ENCODE measurements at places on chromosomes 6 and 20.

- DNase-seq = no peak
Measured at GRCh38 chr20:63664861-63665594, 6.9 kb downstream of the RTEL1 start.

- no peak for DNase-seq
Measured at GRCh38 chr6:63352544-63353285, 32.9 kb upstream of the LGSN start.

- no peak for DNase-seq
Measured at GRCh38 chr6:113246186-113246585, 611.0 kb upstream of the MARCKS start.

- no peak for DNase-seq
Measured at GRCh38 chr20:60506061-60506460, 547.8 kb downstream of the CDH26 start.

DNA sequence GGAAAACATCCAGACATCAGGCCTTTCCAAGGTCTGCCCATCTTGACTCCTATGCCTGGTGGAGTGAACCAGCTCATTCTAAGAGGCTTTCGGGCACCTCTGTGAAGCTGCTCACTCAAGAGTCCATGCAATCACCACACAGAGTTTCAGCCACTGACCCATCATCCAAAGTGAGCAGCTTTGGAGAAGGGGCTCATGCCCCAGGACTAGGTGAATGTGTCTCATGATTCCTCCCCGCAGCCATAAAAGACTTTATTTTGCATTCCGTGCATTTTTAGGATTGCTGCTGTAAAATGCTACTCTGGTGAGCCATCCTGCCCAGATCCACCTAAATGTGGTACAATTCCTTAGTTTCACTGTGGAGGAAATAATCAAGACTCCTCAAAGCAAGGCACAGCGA lies 44.5 kb upstream of the EZR start:
- DNase-seq = no peak

GRCh38 chr20:46139266-46139889 lies 21.3 kb downstream of the CD40 start:
- DNase-seq = no peak

GRCh38 chr6:153160221-153160620 lies 29.1 kb upstream of the RGS17 start:
- no peak for DNase-seq

DNA sequence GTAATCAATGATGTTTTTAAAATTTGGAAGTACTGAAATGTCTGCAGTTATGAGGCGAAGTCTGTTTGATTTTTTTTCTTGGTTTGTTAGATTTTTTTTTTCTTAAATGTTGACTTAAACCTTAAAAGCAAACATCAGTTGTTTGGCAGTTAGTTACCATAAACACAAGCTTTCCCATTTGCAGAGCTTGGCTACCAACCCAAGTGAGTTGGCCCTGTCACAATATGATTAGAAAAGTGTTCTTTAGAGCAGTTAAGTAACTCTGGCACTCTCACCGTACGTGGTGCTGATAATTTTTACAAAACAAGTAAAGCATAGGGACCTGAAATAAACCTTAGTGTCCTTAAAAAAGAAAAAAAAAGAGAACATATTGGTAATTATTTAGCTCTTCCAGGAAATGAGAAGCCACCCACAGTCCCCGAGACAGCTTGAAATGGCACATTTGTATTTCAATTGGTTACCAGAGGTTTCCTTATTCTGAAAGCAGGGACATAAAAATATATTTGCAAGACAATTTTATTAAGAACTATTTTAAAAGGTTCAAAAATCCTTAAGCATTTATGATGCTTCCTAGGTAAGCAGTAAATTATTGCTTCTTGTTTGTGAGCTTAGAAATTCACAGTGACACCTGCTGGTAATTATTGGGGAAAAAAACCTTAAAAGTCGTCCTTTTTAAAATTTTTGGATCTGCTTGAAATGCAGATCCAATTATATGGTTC lies 3.9 kb downstream of the HEY2 start:
- no peak for DNase-seq

- no peak for DNase-seq
Measured at GRCh38 chr6:53299331-53300005, 49.3 kb downstream of the ELOVL5 start.

GRCh38 chr6:158544428-158544827 lies 15.5 kb upstream of the TMEM181 start:
- DNase-seq = no peak

GRCh38 chr20:52105442-52106422 lies 85.8 kb downstream of the ZFP64 start:
- no peak for DNase-seq

DNA sequence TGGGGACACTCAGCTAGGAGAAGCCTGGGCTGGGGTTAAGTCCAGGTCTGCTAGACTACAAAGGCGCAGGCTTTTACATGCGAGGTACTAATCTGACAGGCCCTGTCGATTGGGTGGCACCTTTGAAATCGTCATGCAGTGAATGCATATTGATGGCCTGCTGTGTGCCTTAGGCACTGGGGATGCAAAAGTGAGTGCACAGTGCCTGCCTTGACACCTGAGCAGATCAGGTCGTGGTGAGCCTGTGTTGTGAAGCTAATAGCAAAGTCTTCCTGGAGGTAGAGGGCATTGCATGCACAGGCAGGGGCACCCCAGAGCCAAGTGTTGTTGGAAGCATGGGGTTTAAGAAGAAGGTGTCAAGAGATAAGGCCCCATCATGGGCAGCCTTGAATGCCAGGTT lies 16.9 kb downstream of the LRRC1 start:
- DNase-seq = no peak

Measured in esophagus squamous epithelium (tissue), 5 donors.